ENCODE measurements at places on chromosomes 3 and 15.

DNA sequence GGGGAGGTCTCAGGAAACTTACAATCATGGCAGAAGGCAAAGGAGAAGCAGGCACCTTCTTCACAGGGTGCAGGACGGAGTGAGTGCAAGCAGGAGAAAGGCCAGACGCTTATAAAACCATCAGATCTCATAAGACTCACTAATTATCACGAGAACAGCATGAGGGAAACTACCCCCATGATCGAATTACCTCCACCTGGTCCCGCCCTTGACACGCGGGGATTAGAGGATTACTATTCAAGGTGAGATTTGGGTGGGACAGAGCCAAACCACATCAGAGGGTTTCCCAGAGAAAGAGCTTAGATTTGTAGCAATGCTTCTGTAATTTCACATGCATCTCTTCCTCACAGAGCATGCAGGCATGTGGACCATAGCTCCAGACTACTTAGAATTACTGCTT, 615.7 kb upstream of the UBE2E2 start:
- DNase-seq, result no peak

GRCh38 chr3:105228696-105229095, 138.0 kb upstream of the ALCAM start:
- no peak for DNase-seq

- no peak for DNase-seq
Measured at GRCh38 chr15:40858706-40859105, 14.9 kb downstream of the SPINT1 start.

DNA sequence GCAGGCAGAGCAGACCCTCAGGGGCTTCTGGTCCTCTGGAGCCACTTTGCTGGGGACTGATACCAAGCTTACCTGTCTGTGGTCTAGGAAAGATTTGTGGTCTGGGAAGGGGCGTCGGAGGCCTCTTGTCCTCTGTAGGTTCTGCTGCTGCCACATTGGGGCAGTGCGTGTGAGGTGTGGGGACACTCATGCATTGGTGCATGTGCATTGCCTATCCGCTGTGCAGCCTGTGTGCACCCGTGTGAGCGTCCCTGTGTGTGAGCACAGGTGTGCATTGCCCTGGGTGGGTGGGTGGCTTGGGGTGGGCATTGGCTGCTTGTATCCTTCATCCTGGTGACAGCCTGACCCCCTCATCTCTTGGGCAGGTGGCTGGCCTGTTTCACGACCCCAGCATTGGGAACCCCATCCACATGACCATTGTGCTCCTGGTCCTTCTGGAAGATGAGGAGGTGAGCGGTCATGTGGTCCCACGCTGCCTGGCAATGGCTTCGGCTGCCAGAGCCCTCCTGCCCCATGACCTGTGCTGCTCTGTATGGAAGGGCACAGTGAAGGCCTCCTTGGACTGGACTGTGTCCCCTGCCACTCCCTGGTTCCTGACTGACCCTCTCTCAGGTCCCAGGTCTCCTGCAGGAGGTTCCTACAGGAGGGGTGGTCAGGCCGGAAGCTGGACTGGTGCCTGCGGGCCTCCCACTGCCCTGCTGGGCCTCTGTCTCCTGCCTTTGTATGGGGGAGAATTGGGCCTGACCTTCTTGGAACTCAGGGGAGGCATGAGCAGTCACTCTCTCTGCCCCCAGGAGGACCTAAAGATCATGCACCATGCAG, 41.5 kb downstream of the SAXO2 start:
- no peak for DNase-seq

- DNase-seq, result peak; percentile 69
Measured at GRCh38 chr3:119810018-119810435, 28.1 kb downstream of the NR1I2 start.

GRCh38 chr15:98635848-98636247, 12.5 kb upstream of the IGF1R start:
- no peak for DNase-seq

DNA sequence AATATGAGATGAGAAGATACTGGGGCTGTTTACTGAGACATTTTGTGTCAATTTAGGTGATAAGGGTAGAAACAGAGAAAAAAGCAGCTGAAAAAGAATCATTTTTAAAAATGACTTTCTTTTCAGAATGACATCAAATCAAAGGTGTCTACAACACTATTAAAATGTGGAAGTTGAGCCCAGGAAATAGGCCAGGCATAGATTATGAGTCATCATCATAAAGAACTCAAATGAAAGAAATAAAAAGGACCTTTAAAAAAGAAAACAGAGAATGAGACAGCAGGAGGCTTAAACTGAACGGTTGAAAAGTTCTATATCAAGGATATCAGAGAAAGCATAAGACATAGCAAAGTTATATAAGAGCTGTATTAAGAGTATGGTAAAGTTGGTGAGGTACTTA, 442.5 kb downstream of the CNTN6 start:
- no peak for DNase-seq

- DNase-seq, result peak; percentile 30
Measured at GRCh38 chr3:124078953-124079911, 87.3 kb upstream of the ROPN1 start.

DNA sequence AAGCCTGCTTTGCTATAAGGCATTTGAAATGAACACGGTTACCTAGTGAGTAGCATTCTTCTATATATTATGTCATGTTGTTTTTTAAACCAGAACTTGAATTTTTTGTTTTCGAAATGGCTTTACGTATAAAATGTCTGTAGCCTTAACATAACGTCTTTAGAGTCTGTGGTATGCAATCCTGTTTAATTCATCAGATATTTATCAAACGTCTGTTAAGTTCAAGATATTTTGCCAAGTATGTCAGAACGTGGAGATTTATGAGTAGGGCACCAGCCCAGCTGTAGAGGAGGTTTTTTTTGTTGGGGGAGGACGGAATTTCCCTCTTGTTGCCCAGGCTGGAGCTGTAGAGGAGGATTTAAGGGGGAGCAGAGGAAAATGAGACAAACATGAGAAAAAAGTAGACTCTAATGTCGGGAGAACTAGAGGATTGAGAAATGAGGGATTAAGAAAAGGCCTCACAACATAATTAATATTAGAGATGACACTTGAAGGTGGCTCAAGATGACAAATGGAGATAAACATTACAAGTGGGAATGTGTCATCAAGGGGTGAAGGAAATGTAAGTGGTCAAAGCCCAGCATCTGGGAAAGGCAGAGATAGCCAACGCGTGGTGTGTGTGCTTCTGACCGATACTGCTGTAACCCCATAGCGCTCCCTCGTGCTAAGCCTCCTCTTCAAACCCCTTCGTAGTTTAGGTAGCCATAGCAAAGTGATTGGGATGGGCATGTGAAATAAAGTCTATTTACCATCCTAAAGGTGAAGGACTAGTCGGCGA, 154.0 kb upstream of the GOLGA6L4 start:
- no peak for DNase-seq

DNA sequence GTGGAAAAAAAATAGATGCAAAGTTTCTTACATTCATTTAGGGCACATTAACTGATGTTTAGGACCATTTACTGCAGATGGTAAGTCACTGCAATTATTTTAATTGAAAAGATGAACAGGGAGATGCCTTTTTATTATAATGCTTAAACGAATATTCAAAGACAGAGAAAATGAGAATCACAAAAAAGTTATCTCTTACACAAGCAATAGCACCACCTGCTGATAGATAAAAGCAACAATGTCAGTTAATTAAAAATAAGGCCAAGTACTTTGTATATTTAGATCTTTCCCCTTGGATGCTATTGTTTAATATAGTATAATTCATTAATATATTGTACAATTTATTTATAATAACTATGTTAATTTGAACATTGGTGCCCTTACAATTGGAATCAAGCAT, 55.9 kb downstream of the IFT80 start:
- no peak for DNase-seq

DNA sequence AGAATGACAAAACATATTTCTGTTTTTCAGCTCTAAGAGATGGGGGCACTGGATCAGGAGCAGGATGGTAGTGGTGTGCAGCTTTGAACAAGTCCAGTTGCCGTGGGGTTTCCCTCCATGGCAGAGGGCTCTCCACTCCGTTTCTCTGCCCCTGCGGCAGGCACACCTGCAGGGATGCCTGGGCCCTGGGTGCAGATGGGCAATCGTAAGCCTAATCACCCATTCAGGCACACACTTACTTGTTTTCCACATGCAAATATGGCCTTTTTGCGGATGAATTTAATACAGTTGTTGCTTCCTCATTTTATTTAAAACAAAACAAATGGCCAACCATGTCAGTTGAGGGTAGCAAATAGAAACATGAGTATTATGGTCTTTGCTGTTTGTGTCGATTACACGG, 85.1 kb downstream of the LPP start:
- no peak for DNase-seq

DNA sequence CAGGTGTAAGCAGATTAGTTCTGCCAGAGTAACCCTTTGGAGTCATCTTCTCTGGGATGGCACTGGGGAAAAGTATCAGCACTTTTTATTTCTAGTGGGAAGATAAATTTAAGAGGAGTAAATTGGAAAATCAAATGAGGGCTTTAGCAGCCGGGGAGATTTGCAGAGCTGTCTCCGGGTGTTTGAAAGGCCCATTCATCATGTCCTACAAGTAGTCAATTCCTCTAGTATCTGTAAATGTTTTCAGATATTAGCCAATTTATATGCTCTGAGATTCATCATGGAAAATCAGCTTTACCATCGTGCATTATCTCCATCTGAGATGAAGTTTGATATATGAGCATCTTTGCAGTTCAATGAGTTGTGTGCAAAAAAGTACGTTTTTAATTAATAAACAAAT, 93.6 kb downstream of the CDIN1 start:
- DNase-seq, result no peak

GRCh38 chr3:14379843-14380242, 22.6 kb upstream of the SLC6A6 start:
- DNase-seq, result no peak

GRCh38 chr15:99137877-99138276, 33.0 kb downstream of the SYNM start:
- no peak for DNase-seq

- DNase-seq, result no peak
Measured at GRCh38 chr3:177931346-177931745, 604.9 kb upstream of the KCNMB2 start.

- no peak for DNase-seq
Measured at GRCh38 chr15:93213281-93213680, 124.3 kb upstream of the RGMA start.

DNA sequence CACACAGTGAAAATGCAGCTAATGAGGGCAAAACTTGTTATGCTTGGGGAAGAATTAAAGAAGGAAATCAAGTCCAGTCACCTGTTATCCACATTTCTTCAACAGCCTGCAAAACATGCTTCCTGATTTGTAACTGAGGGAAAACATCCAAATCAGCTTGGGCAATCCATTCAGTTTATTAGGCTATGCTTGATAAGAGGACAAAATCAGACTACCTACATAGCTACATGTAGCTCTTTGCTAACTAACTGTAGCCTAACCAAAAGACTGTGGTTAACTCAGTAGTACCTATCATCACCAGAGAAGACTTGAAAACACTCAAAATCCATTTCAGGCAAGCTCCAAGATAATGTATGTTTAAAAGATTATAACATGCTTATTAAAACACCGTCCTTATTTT, 436.4 kb downstream of the SHQ1 start:
- DNase-seq, result no peak

DNA sequence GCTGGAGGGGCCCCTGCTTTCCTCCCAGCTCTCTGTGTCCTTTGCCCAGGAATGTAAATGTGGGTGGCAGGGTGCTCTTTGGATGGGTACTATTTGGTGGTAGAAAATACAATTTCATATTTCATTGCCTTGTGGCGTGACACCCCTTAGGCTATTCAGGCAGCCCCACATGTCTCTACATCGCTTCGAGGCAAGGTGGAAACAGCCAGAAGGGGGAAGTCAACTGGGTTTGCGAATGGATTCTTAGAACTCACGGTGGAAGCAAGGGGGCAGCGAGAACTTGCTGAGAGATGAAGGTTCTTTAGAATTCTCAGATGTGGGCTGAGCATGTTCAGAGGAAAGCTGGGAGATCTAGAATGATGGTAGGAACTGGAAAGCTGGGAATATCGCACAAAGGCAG, 25.3 kb downstream of the PLA2G4D start:
- DNase-seq, result no peak

DNA sequence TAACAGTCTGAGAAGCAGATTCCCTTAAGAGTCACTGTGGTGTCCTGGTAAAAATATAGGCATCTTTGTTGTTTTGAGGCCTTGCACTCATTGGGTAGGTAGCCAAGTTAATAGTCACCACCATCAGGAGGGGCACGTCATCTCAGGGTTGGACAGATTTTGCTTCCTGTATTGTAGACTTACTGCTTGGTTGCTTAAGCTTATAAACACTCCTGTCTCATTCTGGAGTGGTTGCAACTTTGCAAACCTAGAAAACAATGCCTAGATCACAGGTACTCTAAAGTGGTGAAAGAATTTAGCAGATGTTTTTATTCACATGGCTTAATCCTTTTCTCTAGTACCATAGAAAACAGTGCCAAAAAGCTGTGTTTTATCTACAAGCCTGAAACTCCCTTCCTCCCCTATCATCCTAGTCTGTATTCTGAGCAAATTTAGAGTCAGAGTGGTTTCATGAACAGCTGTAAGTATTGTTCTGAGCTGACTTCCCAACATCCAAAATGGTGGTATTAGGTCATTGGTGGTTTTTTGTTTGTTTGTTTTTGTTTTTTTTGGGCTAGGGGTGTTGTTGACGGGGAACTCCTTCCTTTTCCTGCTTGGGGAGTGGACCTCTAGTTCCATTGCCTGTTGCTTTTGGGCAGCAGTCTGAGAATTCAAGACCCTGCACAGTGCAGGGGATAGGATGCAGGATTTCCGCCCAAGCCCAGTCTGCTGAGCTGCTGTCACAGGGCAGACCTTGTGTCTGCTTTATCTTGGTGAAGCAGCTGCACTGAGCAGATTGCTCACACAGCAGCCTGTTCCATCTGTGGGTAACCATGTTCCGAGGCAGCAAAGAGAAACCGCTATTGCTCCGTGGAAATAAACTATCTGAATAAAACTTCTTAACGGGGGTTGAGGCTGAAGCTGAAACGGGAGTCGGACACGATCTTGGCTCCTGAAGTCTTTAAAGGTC, 202.0 kb downstream of the AKAP13 start:
- peak; percentile 75 for DNase-seq

DNA sequence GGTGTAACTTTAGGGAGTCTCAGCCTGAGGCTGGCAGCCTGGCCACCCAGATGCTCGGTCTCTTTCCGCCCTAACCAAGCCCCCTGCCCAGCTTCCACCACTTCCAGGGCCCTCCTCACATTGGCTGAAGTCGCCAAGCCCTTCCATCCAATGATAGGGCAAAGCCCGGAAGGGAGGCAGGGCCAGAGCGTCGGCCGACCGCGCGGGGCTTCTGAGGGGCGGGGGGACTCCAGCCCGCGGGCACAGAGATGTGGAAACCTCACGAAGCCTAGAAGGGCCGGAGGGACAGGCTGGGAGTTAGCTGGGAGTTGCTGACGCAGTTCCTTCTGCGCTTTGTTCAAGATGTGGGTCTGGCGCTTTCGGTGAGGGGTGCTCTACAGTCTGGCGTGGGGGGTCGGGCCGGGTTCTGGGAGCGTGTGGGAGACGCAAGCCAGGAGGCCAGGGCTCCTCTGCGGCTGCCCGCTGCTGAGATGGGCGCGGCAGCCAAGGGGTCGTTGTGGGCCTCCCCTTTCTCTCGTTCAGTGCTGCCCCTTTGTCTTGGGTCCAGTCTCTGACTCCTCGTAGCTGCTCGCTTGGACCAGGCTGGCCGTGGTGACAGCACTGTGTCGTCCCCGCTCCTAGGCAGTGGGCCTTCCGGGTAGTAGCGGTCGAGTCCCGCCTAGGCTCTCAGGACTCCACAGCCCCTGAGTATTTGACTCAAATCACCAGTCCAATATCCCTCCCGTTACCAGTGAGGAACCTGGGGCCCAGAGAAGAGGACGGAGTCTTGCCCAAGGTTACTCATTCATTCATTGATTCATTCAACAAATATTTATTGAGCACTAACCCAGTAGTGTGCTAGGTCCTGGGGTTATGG, at the start of gene ZNF660:
TSS of gene ZNF660 (plus strand) at position 319 of the 856 bp plus-strand sequence. CDS start 9,230 bp downstream, outside the sequence.
- peak; percentile 6 for DNase-seq
